ENCODE measurements at places on chromosomes 3 and 15.

DNA sequence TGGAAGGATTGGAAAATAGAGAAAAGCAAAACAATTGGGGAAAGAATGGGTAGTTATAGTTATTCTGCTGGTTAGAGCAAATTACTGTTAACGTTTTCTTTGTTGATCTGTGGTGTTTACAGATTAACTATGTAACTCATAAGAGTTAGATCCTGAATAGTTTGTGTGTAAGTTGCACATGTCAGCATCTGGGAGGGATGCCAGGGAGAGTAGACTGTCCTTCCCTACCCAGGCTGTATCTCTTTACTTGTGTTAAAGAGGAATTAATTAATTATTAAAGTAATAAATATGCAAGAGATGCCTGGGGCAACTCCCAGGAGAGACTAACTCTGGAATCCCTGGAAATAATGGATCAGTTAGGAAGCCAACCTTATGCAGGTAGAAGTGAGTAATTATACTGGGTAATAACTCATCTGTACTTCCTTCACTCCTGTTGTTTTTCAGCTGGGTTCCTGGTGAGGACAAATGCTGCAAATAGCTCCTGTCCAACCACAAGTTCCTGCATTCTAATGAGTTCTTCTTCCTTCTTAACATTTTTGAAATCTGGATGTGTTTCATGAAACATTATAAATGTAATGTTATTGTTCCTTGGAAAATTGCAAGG is 18.9 kb downstream of the GHRL start:
- DNase-seq = no peak

GRCh38 chr15:65101891-65102708 is 12.9 kb downstream of the UBAP1L start:
- DNase-seq = no peak

DNA sequence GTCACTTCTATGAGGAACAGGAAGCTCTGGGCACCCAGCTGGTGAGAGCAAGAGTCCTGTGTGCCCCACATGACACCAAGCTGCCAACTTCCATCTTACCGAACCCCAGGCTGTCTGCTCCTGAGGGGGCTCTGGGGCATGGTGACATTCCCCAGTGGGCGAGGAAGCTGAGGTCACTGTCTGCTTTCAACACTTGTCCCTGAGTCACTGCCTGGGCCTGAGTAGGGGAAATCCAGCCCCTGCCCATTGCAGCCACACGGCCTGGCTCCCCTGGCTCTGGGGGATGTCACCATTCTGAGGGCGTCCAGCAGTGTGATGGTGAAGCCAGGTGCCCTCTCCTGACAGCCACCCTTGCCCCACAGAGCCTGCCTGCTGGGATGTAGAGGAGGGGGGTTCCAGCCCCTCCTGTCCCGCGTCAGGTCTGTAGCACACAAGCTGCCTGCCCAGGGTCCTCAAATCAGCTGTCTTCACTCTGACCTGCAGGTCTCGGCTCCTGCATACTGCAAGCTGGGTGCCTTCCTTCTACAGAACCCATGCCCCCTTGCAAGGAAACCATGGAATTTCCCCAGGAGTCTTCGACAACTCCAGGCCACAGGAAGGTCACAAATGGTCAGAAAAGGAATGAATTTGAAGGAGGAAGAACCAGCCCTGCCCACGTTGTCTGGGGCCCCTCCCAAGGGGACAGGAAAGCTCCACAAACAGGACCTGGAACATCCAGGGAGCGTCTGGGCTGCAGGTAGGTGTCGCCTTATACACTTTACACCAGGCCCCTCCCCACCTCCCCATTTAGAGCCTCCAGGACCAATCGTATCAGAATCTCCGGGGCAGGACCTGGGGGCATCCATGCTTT is 69.9 kb upstream of the GATM start:
- no peak for DNase-seq

DNA sequence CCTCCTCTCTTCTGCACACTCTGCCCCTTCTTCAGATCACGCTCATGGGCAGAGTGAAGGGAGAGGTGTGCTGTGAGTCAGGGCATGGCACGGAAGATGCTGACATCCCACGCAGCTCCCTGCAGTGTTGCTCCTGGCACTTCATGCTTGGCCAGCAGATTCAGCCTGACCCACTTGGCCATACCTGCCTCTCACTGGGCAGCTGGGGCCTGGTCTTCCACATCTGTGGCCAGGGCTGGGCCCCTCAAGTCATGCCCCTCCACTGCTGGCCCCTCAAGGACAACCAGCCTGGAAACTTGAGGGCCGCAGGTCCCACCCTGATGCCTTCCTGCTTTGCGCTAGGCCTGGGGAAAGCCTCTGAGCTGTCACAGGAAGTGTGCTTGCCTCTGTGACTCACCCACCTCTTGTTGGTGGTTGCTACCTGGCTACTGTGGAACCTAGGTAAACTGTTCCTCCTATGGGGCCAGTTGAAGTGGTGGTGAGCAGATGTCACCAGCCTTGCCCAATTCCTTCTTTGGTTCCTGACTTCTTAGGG is 48.7 kb downstream of the BSN start:
- peak; percentile 47 for DNase-seq

DNA sequence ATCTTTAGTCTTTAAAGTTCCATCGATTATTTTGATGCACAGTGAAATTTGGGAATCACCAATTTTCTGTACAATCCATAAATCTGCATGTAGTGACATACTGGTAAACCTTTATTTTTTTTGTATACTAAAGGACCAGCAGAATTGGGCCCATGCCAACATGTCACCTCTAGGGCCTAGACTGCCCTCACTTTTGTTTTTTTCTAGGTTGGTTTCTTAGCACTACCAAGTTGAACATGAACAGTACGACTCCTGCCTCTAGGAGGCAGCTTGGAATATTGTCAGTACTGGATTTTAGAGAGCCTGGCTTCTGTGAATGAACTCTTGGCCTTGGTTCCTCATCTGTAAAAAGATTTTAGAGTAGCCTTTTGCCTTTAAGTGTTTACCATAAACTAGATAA is 32.3 kb downstream of the NKIRAS1 start:
- no peak for DNase-seq

- no peak for DNase-seq
Measured at GRCh38 chr15:76234337-76234889, 76.9 kb downstream of the ETFA start.

DNA sequence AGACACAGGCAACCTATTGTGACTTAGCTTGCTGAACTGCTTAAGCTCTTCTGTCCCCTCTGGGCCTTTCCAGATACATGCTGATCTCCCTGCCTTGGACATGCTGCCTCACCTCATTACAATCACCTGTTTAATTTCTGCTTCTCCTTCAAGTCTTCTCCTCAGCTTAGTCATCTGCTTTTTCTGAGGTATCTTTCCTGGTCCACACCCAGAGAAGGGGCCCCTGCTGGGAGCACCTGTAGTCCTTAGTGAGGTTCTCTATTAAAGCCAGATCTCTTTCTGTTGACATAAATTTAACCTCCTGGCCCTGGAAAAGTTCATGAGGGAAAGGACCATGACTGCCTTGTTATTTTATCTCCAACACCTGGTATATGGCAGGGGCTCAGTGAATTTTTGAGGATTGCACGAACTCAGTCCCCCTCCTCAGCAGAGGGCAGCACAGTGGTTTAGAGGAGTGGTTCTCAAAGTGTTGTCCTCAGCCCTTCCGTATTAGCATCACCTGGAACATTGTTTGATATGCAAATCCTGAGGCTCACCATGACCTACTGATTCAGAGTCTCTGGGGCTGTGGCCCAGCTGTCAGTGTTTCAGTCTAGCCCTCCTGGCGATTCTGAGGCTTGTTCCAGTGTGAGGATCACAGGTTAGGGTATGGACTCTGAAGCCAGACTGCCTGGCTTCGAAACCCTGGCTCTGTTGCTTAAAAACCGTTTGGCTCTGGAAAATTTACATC is 12.7 kb downstream of the COL6A6 start:
- no peak for DNase-seq

GRCh38 chr15:81303244-81304225 is 20.4 kb downstream of the STARD5 start:
- no peak for DNase-seq

DNA sequence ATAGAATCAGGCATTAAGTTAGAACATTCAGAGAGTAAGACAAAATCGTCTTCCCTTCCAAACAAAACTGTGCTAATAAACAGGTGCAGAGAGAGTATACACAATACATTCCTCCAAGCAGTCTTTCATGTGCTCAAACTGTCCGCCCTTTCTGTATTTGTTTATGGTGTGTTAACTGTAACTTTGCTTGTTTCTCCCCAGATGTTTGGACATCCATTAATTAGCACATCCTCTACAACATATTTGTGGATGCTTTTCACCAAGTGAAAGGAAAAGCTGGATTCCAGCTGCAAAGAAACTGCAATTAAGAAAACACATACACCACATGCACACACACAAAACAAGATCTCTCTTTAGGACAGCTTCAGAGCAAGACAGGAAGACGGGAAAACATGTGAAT is 912.6 kb downstream of the NTRK3 start:
- no peak for DNase-seq

GRCh38 chr3:172476347-172476746 is 28.1 kb upstream of the GHSR start:
- no peak for DNase-seq

DNA sequence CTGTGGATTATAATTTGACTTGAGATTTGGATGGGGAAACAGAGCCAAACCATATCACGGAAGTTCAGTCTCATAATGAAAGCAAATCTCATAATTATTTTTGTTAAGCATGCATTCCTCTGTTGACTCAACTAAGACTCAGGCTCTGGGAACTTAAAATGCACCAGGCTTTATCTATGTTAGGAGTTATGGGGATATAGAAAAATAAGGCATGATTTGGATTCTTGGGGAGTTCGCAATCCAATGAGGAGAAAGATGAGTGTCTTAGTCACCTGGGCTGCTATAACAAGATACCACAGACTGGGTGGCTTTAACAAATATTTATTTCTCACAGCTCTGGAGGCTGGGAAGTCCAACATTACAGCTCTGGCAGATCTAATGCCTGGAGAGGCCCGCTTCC is 89.4 kb upstream of the TJP1 start:
- DNase-seq = no peak

Data from activated T-cell treated with anti-CD3 and anti-CD28 coated beads for 1 hour (primary cell).